ENCODE measurements at places on chromosomes 7 and 10.

- H3K4me3 ChIP-seq, result no peak overlapping the region
- no peaks in the 10 kb centered on the region for H3K36me3 ChIP-seq
- H3K4me1 ChIP-seq, result no peaks in the 10 kb centered on the region
- no peak overlapping the region for H3K27ac ChIP-seq
- H3K27me3 ChIP-seq, result no peaks in the 10 kb centered on the region
These were observed 16.6 kb downstream of the DENND2A start for GRCh38 chr7:140623980-140624379.

DNA sequence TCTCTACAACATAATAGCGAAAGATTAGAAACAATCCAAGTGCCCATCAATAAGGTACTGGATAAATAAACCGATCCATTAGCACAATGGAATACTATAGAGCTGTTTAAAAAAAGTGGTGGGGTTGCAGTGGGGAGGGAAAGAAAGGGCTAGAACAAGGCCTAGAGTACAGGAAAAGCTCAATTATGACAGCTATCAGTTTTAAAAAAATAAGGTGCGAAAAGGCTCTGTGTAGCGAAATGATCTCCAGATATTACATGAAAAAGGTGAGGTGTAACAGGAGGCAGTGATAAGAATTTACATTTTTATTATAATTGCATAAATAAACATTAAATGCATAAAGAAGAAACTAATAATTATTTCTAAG is 30.8 kb downstream of the CYTH3 start:
- peaks cover 4% of the 10 kb centered on the region for H3K4me1 ChIP-seq
- H3K36me3 ChIP-seq, result no peaks in the 10 kb centered on the region
- no peak overlapping the region for H3K4me3 ChIP-seq
- no peak overlapping the region for H3K27ac ChIP-seq
- no peaks in the 10 kb centered on the region for H3K27me3 ChIP-seq

DNA sequence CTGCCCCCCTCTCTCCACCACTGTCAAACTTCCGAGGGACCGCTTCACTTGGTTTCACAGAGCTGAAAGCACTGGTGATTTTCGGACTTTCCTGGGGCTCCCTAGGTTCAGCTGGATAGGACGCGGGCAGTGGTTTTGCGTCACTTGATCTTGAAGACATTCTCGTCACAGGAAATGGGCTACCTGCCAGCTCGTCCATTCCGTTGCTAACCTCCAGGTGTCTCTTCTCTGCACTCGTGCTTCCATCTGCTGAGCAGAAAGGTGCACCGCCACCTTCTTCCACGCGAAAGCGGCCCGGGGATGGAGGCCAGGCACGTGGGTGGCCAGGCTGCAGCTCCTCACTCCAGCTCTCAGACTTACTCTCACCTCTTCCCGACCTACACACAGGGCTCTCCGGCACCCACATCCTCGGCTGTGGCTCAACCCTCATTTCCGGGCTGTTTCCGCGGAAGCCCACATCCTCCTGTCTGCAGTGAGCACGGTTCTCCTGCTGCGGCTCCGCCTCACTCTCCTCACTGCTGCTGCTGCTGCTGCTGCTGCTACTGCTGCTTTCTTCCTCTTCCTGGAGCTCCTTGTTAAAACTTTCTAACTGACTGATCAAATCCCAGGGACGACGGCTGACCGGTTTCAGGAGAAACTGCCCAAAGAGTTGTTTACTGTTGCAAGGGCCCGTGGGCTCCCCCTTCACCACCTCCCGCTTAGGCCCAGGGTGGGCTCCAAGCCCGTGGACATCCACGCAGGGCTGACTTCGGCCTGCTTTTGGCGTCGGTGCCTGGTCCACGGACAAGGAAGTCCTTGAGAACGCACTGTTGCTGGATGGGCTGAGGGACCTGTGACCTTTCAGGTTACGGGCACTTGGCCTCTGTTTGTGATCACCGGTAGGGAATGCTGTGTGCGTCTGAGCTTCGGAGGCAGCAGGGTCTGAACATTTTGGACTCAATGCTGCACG is 32.1 kb downstream of the JCAD start:
- peak; percentile 73 for DNase-seq
- H3K27me3 ChIP-seq, result no peaks in the 10 kb centered on the region
- H3K36me3 ChIP-seq, result peaks cover 13% of the 10 kb centered on the region
- H3K4me1 ChIP-seq, result peaks cover 44% of the 10 kb centered on the region
- peak overlapping the region; percentile 78 for H3K27ac ChIP-seq

GRCh38 chr10:106284802-106285587 is 879.5 kb downstream of the SORCS1 start:
- no peak overlapping the region for H3K27ac ChIP-seq
- no peak for DNase-seq
- no peaks in the 10 kb centered on the region for H3K27me3 ChIP-seq
- H3K4me1 ChIP-seq, result no peaks in the 10 kb centered on the region
- H3K36me3 ChIP-seq, result no peaks in the 10 kb centered on the region

DNA sequence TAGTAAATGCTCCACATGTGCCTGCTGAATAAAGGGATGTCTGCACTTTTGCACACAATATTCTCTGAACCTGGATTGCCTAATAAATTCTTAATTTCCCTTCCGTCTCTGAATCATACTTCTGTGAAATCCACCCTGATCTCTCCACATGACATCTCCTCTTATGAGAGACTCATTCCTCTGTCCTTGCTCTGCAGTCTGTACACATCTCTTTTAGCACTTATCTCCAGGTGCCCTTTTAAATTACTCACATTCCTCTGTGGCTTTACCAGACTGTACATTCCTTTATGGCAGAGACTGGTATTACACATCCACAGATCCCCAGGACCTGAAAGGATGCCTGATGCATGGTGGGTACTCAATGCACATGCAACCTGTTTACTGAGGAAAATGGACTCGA is 527.6 kb downstream of the PHTF2 start:
- no peak for DNase-seq
- no peaks in the 10 kb centered on the region for H3K36me3 ChIP-seq
- no peak overlapping the region for H3K27ac ChIP-seq
- no peaks in the 10 kb centered on the region for H3K4me1 ChIP-seq
- H3K27me3 ChIP-seq, result no peaks in the 10 kb centered on the region

- no peaks in the 10 kb centered on the region for H3K36me3 ChIP-seq
- no peak overlapping the region for H3K4me3 ChIP-seq
- H3K27ac ChIP-seq, result no peak overlapping the region
- H3K27me3 ChIP-seq, result no peaks in the 10 kb centered on the region
- no peak for DNase-seq
- H3K4me1 ChIP-seq, result no peaks in the 10 kb centered on the region
These were observed 98.0 kb upstream of the LYZL2 start for GRCh38 chr10:30727524-30727923.

GRCh38 chr10:36574207-36574606 is 551.2 kb upstream of the ANKRD30A start:
- no peaks in the 10 kb centered on the region for H3K36me3 ChIP-seq
- peaks cover 7% of the 10 kb centered on the region for H3K27me3 ChIP-seq
- no peak overlapping the region for H3K27ac ChIP-seq
- no peak for DNase-seq
- no peak overlapping the region for H3K4me3 ChIP-seq

DNA sequence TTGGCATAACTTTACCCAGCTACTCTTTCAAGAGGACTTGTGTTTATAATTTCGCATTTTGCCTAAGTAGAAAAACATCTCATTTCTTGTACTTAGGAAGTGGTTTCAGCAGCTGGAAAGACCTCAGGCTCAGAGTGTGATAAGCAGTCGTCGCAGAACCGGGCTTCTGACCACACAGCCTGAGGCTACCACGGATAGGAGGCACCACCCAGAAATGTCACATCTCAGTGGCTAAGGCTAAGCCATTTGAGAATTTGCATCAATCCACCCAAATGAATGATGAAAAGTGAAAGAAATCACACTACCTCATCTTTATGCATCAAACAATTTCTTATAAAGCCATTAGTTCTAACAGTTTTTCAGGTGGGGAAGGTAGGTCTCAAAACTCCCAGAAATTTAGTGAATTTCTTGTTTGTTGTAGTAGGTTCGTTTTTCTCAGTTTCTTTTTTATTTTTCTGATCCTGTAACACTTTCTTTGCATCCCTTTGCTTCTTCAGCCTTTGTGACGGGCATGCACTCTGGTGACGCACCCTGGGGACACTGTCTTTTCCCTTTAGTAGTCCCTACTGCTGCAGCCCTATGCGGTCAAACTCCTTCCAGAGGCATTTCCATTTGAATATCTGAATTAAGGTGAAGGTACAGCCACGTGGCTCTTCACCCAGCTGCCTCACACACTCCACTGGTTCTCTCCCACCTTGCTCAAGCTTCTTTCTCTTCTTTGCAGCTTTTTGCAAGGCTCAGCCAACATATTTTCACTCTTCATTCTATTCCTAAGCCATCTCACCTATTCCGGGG is 68.5 kb downstream of the MAP3K8 start:
- no peaks in the 10 kb centered on the region for H3K4me1 ChIP-seq
- H3K27ac ChIP-seq, result no peak overlapping the region
- no peak for DNase-seq
- H3K36me3 ChIP-seq, result no peaks in the 10 kb centered on the region
- H3K27me3 ChIP-seq, result peaks cover 43% of the 10 kb centered on the region

GRCh38 chr7:73308074-73308664 is 457 bp downstream of the NSUN5 start:
- H3K27ac ChIP-seq, result no peak overlapping the region
- H3K4me1 ChIP-seq, result no peaks in the 10 kb centered on the region
- peak; percentile 14 for DNase-seq
- H3K27me3 ChIP-seq, result no peaks in the 10 kb centered on the region
- no peaks in the 10 kb centered on the region for H3K36me3 ChIP-seq
- H3K4me3 ChIP-seq, result peak overlapping the region; percentile 20

DNA sequence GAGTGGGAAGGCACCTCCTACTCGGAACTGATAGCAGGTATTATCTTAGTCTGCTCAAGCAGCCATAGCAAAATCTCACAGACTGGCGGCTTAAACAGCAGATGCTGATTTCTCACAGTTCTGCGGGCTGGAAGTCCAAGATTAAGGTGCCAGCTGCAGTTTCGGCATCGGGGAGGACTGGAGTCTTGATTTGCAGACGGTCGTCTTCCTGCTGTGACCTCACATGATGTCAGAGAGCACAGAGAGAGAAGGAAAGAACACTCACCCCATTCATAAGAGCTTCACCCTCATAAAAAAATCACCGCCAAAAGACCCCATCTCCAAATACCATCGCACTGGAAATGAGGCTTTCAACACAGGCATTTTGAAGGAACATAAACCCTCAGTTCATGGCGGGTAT is 216.5 kb upstream of the PITRM1 start:
- no peaks in the 10 kb centered on the region for H3K4me1 ChIP-seq
- H3K4me3 ChIP-seq, result no peak overlapping the region
- H3K27me3 ChIP-seq, result peaks cover 5% of the 10 kb centered on the region
- no peaks in the 10 kb centered on the region for H3K36me3 ChIP-seq

GRCh38 chr7:17844514-17845196 is 95.6 kb downstream of the SNX13 start:
- no peaks in the 10 kb centered on the region for H3K36me3 ChIP-seq
- H3K4me1 ChIP-seq, result peaks cover 17% of the 10 kb centered on the region
- H3K4me3 ChIP-seq, result no peak overlapping the region
- DNase-seq, result no peak
- no peak overlapping the region for H3K27ac ChIP-seq

DNA sequence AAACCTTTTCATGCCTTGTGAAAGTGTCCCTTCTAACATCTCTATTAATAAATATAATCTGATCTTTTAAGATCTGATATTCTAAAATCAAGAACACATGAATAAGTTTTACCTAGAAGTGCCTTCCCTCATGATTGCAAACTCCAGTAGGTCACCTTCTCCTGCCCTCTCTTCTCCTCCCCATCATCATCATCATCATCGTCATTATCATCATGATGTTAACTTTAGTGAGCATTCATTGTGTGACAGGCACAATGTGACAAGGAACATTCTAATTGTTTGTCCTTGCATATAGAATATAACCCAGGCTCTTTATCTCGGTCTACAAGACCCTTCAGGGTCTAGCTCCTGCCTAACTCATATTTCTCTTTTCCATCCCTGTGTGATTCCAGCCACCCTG is 51.7 kb downstream of the CUBN start:
- DNase-seq, result no peak
- H3K4me1 ChIP-seq, result peaks cover 37% of the 10 kb centered on the region
- no peak overlapping the region for H3K4me3 ChIP-seq
- H3K27ac ChIP-seq, result no peak overlapping the region
- no peaks in the 10 kb centered on the region for H3K36me3 ChIP-seq

DNA sequence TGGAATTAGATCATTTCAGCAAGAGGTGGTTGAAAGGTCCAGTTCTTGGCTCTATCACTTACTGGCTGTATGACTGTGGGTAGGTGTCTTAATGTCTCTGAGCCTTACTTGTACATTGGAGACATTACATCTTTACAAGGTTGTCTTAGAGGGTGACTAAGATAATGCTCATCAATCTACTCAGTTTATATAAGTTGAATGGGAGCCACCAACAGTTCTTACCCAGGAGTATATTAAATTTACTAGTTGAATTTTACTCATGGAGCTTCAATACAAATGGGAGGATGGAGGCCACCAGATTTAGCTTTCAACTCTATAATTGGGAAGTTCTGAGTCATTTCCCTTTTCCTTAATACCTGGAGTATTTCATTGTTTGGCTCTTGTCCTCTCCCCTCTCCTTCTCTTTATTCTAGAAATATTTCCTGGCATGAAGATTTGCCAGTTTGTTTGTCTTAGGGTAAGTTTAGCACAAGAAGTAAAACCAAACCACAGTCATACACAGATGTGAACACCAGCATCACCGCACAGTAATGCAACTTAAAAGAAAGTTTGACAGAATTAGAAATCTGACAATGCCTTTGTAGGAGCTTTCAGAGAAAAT is 222.8 kb downstream of the LRMDA start:
- peak; percentile 20 for DNase-seq
- peaks cover 21% of the 10 kb centered on the region for H3K4me1 ChIP-seq

GRCh38 chr7:84701524-84702306 is 485.1 kb downstream of the SEMA3D start:
- H3K27me3 ChIP-seq, result no peaks in the 10 kb centered on the region
- peak overlapping the region; percentile 97 for H3K27ac ChIP-seq
- H3K4me3 ChIP-seq, result no peak overlapping the region
- H3K4me1 ChIP-seq, result peaks cover 31% of the 10 kb centered on the region

DNA sequence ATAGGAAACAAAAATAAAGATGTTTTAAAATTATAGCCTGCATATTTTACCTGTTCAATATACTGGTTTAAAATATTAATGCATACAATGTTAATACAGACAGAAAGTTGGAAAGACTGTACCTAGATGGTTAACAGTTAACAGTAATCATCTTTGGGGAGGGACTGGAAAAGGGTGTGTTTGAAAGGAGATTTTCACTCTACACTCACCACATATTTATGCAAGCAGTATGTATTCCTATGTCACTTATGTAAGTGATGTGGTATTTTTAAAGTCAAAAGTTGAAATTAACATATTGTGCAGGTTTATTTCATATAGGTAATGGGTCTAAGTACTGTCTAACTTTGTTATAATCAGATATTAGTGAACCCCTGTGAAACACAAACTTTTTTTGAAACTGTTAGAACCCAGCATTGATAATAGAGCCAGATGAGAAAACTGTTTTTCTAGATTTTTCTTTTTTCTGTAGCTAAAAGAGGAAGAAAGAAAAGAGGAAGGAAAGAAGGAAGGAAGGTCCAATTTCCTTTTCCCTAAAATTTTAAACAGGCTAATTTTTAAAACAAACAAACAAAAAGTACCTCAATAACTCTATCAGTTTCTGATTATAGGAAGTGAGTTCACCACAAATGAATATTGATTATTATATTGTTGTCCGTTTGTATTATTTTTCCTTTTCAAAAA is 9.0 kb upstream of the STARD3NL start:
- no peaks in the 10 kb centered on the region for H3K36me3 ChIP-seq
- no peak overlapping the region for H3K27ac ChIP-seq
- DNase-seq, result no peak

Measured in endothelial cell of umbilical vein (primary cell).